ENCODE measurements at places on chromosomes 4 and X.

GRCh38 chr4:48141048-48141447 lies 7.0 kb upstream of the TXK start:
- DNase-seq = peak; percentile 32

- DNase-seq = no peak
Measured at GRCh38 chr4:884896-885295, 47.2 kb downstream of the GAK start.

GRCh38 chr4:98653890-98654867 lies 4.2 kb downstream of the TSPAN5 start:
- DNase-seq = no peak

GRCh38 chr4:152459326-152459725 lies 76.6 kb downstream of the FBXW7 start:
- DNase-seq = no peak

DNA sequence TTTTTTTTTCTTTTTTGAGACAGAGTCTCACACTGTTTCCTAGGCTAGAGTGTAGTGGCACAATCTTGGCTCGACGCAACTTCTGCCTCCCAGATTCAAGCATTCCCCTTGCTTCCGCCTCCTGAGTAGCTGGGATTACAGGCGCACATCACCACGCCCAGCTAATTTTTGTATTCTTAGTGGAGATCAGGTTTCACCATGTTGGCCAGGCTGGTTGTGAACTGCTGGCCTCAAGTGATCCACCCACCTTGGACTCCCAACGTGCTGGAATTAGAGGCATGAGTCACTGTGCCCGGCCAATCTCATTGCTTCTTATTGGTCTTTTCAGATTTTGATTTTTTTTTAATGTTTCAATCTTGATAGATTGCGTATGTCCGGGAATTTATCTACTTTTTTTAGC lies 124.4 kb downstream of the NBDY start:
- DNase-seq = no peak

GRCh38 chrX:153507484-153508178 lies 9.8 kb upstream of the ATP2B3 start:
- DNase-seq = peak; percentile 40
